HL-60 (cell line): ENCODE measurements at places on chromosomes 1 and 21.

- DNase-seq: no peak
Measured at GRCh38 chr21:33856893-33857527, 58.6 kb downstream of the ATP5PO start.

- no peak for DNase-seq
Measured at GRCh38 chr1:45297666-45298356, 28.9 kb upstream of the HPDL start.

- DNase-seq: no peak
Measured at GRCh38 chr1:21258331-21259134, 31.7 kb downstream of the ECE1 start.

GRCh38 chr1:171344473-171344820, 30.5 kb downstream of the FMO4 start:
- no peak for DNase-seq

DNA sequence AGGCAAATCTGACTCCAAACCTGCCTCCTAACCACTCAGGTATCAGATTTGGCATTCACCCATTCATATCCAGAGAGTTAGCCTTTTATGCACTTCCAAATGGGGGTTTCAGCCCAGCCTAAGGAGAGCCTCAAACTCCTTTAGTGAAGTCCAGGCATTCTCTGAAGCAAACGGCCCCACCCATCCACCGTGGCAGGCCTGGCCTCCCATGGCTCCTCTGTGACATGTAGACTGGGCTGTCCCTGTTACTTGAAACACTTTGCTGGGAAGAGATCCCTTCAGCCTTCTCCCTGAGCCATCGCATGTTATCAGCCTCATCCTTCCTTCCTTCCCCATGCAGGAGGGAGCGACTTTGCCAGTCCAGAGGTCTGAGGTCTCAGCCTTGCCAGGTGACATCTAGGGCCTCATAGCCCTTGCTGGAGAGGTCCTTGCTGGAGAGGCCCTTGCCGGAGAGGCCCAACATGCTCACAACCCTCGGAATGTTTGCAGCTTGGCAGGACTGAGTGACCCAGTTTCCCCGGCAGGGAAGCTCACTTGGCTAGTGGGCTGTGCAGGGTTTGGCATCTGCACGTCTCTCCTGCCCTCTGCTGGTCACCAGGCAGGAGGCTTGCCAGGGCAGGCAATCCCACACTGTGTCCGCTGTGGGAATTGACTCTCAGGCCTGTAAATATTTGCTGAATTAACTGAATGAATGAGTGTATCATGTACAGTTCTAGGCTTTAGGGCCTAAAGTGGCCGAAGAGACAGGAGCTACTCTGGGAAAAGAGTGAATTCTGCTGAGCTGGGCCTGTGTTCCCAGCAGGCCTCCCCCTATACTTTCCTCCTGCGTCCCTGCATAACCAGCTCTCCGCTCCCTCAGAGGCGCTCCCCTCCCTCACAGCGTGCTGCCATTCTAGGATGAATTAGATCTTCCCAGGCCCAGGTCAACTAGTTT, 26.7 kb upstream of the RBM15 start:
- peak; percentile 67 for DNase-seq

DNA sequence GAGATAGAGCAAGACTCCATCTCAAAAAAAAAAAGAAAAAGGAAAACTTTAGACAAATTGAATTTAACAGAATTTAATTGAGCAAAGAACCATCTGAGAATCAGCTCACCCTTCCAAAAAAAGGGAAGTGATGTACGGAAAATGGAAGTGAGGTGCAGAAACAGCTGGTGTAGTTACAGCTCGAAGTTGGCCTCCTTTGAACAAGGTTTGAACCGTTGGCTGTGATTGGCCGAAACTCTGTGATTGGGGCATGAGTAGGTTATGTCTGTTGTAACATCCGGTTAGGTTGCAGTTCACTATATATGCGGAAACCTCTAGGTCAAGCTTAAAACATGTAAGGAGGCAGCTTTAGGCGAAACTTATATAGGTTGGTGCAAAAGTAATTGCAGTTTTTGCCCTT, 97.9 kb upstream of the KIF26B start:
- peak; percentile 98 for DNase-seq

DNA sequence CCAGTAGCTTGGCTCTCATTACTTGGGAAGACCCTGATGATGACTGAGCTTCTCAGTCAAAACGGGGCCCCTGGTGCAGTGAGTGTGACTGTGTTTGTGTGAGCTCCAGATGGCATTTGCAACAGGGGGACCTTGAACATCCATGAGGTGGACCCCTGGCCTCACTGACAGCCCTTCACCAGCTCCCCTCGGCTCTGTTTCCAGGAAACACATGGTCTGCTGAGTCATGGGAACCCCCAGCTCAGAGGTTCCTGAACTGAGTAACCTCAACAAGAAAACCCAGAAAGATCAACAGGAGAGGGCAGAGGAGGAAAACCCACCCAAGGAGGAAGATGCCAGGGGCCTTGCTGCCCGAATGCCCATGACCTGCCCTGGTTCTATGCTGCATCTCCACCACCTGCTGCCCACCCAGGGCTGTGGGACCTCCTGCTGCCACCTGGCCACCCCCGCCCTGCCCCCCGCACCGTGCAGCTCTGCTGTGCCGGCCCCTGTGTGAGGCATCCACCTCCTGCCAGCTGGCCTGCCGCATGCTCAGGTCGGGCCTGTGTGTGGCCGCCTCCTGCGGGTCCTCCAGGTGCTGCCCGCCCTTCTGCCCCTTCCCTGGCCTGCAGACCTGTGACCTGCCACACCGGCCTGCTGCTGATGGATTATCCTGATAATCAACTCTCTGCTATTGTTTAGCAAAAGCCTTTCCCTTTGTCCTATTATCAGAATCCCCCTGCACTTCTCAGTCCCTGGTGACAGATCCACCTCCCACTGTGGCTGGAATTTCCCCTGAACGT, 4.2 kb upstream of the KRTAP12-1 start:
- no peak for DNase-seq

- no peak for DNase-seq
Measured at GRCh38 chr1:107172450-107173170, 31.8 kb downstream of the NTNG1 start.

DNA sequence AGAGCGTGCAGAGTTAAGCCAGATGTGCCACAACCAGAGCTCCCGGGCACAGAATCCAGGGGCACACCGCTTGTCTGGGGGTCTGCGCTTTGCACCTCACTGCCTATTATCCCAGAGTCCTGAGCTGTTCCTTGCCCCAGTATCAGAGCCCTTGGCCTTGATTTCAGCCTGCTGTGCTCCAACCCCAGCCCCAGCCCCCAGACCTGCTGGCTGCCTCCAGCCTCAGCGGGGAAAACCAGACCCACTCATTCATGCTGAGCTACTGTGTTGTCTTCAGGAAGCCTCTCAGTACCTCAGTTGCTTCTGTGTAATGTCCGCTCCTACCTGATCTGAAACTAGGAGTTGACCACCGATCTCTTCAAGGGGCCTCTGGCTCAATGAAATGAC, 1.1 kb downstream of the IKBKE start:
- DNase-seq: no peak
